ENCODE measurements at places on chromosomes 4 and X.

DNA sequence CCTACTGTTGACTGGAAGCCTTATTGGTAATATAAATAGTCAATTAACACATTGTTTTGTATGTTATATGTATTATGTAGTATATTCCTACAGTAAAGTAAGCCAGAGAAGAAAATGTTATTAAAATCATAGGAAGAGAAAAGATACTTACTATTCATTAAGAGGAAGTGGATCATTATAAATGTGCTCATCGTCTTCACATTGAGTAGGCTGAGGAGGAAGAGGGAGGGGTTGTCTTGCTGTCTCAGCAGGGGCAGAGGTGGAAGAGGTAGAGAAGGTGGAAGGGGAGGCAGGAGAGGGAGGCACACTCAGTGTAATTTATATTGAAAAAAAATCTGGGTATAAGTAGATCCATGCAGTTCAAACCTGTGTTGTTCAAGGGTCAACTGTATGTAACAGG, 10.6 kb downstream of the CDKL5 start:
- no peak for DNase-seq

- DNase-seq: no peak
Observed at GRCh38 chrX:63128509-63128908, 222.6 kb downstream of the SPIN4 start.

GRCh38 chr4:58111818-58112217, 1001.6 kb upstream of the IGFBP7 start:
- DNase-seq: no peak

DNA sequence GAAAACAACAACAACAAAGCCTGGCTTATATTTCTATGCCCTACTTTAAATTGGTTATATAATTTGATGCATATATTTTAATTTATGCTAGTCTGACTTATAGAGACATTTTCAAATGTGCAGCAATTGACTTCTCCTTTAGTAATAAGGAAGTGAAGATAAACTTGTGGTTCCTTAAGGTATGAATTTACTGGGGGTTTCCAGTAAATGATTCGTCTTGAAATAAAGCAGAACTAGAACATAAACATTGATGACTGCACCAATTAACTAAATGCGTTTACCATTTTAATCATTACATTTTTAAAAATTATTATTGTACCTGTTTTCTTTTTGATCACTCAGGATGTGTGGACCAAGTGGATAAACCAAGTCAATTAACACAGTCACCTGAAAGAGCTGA, 99.6 kb upstream of the CCSER1 start:
- no peak for DNase-seq

DNA sequence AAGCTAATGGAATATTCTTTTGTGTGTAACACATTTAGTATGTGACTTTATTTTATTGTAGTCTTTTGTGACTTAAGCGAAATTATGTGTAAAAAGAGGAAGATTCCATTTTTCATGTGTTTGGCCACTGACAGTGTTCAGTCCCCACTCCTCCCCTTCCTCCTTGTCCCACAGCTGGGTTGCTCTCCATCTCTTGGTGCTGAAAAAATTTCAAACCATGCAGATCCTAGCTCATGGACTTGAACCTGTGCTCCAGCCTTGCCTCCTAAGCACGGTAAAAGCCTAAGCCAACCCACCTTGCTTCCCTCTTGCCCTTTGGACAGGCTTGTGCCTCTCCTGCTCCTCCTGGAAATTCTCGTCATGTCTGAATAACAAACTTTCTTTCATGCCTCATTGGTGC, 2008.5 kb upstream of the TENM3 start:
- no peak for DNase-seq
